ENCODE measurements at places on chromosomes 7 and 10.

GRCh38 chr10:93160829-93161228 is 87.1 kb downstream of the CYP26A1 start:
- no peak for DNase-seq

GRCh38 chr10:73865107-73865458 is 9.3 kb downstream of the CAMK2G start:
- DNase-seq: no peak

DNA sequence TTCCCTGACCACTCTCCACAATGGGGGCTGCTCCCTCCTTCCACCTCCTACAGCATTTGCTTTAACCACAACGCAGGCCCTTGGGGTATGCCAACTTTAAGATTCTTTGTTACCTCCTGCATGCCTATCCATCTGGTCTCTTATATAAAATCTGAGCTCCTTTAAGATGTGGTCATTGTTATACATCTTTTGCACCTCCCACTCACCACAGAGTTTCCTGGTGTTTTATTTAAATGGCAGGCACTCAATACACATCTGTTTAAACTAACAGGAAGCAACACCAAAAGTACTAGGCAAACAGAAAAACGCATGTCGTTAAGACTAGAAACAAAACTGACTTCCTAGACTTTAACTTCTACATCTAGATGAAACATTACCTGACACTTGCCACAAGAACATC is 36.3 kb downstream of the SLC25A13 start:
- no peak for DNase-seq

- no peak for DNase-seq
These were observed 299 bp upstream of the PBLD start for GRCh38 chr10:68333058-68333395.

- DNase-seq: no peak
These were observed 3.2 kb downstream of the TSPAN33 start for GRCh38 chr7:129147731-129148130.

- DNase-seq: no peak
These were observed 2.1 kb upstream of the RAPGEF5 start for GRCh38 chr7:22358820-22359697.

DNA sequence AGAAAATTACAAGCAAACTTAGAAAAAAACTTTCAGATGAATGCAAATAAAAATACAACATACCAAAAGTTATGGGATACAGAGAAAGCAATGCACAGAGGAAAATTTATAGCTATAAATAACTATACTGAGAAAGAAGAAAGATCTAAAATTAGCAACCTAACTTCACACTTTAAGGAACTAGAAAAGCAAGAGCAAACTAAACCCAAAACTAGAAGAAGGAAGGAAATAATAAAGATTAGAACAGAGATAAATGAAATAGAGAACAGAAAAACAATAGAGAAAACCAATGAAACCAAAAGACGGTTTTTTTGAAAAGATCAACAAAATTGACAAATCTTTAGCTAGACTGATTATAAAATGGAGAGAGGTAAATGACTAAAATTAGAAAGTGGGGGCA is 9.6 kb upstream of the STRA8 start:
- no peak for DNase-seq

DNA sequence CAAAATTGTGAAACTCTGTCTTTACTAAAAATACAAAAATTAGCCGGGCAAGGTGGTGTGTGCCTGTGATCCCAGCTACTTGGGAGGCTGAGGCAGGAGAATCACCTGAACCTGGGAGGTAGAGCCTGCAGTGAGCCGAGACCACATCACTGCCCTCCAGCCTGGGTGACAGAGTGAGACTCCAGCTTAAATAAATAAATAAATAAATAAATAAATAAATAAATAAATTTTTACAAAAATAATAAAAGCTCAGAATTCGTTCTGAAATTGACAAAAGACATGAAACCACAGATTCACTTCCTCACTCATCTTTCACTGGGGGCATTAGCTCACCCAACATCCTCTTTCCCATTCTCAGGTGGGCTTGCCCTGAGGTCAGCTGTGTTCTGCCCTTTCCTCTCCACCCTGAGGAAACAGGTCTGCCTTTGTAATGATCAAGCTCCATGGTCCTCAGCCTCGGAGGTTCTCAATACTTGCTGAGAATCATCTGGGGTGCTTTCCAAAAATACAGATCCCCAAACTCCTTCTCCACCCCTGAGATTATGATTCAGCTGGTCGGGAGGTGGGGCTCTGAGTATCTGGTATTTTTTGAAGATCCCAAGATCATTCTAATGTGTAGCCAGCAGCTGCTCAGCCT is 29.2 kb upstream of the APBB1IP start:
- DNase-seq: no peak

DNA sequence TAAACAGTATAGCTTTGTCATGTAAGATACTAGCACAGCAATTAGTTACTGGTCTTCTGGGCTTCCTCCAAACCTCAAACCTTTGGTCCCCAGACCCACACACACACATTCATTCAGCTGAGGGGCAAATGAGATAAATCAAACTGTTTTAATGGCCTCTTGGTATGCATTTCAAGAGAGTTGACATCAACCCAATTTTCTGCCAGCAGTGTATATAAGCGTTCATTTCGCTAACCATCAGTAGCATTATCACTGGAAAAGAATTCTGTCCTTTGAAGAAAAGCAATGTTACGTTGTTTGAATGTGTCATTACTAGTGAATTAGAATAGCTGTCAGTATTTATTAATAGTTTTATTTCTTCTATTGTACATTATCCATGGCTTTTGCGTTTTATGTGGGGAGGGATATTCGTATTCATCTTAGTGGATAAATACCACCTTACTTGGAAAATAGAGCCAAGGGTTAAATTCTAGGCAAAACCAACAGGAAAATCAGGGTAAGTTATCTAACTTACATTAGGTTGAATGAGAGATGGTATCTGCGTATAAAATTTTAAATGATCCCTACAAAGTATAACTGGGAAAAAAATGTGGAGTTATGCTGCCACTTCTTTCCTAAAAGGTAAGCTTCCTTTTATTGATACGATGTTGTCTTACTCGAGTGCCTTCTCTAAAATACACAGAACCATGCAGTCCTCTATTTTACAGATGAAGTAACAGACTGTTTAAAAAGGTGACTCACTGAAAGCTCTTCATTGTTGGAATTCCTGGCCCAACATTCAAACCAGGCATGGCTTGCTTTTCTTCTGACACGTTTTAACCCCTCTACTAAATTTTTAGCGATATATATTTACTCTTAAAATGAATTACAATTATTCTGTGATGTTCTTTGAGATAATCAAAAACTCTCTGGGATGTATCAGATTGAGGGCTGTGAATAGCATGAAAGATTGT is 2.0 kb upstream of the ZMYND11 start:
- DNase-seq: no peak

- no peak for DNase-seq
These were observed 115.8 kb upstream of the ITGB1 start for GRCh38 chr10:33073641-33074415.

DNA sequence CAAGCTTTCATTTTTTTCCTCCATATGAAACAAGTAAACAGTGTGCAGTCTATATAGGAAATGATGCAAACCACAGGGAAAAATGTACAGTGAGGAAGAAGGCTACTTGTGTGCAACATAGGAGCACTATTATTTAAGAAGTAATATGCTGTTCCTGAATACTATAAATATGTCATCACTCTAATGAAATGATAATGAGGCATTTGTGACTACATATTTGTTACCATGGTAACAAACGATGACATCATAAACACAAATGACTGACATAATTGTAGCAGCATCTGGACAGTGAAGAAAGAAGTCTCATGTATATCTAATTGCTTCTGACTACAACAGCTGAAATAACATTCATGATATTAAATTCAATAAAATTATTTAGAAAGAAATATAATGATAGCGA is 164.8 kb downstream of the C7orf25 start:
- DNase-seq: no peak

- DNase-seq: no peak
These were observed 72.1 kb downstream of the PRSS58 start for GRCh38 chr7:142185801-142186200.

GRCh38 chr10:16950656-16951601 is 133.7 kb upstream of the RSU1 start:
- DNase-seq: no peak

GRCh38 chr7:140778975-140779374 is 82.5 kb downstream of the NDUFB2 start:
- DNase-seq: no peak

GRCh38 chr7:36910401-36910800 is 186.1 kb upstream of the AOAH start:
- DNase-seq: no peak

DNA sequence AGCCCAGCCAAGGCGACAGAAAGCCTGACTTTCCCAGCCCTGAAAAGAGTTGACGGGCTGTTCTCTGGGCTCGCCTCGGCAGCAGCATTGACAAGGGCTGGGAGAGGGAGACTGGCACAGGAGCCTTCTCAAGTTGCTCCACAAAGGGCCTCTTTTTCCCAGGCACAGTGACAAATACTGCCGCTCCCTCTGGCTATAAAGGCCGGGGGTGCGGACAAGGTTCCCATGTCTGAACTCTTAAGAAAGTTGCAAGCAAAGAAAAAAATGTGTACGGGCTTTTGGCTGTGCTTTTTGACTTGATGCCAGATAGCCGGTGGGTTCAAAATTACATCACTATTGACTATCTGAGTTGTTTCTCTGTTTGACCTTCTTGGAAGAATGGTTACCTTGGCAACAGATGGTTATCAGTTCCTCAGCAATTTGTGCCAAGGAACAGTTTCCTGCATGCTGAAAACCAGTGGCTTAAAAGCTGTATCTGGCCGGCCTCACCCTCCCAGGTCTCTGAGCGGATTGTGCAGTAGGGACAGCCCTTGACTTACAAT is 115.9 kb upstream of the EEPD1 start:
- DNase-seq: no peak

- no peak for DNase-seq
These were observed 48.5 kb upstream of the ADGRA1 start for GRCh38 chr10:133039107-133039802.

GRCh38 chr10:103627111-103627892 is 133.8 kb downstream of the NEURL1 start:
- DNase-seq: no peak

- no peak for DNase-seq
These were observed 115.0 kb downstream of the GFRA1 start for GRCh38 chr10:116158036-116158435.

DNA sequence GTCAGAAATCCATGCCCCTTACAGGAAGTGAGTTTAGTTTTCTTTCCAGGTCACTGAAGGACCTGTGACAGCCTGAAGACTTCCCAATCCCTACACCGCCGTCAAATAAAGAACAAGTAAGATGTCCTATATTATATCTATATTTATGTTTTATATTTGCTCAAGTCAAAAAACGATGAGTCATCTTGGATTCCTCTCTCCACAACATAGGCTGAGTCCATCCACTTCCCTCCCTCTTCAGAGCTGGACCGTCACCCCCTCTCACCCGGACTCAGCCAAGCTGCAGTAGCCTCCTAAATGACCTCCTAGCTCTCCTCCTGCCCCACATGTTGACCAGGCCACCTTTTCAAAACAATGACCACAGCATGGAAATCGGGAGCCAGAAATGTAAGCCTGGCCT is 53.5 kb downstream of the GLI3 start:
- DNase-seq: no peak

- DNase-seq: no peak
These were observed 304.3 kb upstream of the ZMIZ1 start for GRCh38 chr10:78764436-78764835.

DNA sequence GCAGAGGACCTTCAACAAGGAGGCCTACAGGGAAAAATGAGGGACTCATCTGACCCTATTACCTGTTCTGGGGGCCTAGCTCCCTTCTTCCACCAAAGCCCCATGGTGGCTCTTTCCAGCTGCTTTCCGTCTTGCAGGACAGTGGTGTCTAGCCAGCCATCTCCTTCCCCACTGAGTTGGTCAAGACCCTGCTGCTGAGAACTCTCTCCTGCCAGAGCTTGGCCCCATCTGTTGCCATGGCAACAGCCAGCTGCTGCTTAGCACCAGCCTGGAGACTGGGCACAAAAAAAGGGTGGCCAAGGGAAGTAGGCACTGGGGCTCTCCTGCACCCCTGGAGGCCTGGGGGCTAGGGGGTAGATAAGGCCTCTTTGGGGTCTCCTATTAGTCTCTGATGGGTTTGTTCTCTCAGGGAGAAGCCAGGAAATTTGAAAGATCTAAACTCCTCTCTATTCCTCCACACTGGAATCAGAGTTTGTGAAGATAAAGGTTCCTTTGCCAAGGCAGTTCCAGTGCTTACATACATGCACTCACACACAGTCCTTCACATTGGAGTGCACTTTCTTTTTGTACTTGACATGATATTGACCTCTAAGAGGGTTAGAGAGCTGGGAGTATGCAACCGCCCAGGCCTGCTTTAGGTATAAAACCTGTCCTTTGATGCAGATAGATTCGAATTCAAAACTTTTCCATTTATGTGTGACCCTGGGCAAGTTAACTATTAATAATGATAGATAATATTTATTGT is 15.8 kb downstream of the TSPAN33 start:
- DNase-seq: peak; percentile 1

- DNase-seq: no peak
These were observed 26.3 kb upstream of the SH3PXD2A start for GRCh38 chr10:103881416-103882284.

DNA sequence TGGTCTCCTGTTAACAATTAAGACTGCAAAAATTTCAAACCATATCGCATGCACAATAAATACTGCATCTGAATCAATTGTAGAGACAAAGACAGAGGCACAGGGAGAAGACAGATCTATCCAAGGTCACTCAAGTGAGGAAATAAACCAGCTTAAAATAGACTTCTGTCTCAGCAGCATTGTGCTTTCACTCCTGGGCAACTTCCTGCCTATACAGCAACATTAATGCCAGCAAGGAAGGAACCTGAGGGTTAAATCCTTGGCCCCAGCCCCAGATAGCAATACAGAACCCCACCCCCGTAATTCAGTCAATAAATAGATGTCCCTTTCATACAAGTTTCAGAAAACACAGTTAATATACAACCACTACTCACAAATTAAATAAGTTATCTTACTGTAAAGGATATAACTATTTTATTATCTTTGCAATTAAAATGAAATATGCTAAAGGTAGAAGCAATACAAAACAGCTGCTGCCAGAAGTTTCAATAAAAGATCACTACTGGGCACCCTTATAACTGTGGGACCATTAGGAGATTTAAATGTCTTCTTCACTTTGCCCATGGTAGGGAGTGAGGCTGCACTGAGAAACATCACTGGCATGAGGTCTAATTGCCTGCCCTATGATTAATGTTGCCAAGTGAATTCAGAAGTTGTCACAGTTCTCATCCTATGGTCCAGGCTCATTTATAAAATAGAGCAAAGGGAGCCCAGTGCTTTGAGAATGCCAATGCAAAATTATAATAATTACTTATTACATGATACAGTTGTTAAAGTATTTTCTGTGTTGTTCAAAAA is 49.4 kb downstream of the CAV1 start:
- no peak for DNase-seq

- DNase-seq: no peak
These were observed 780.8 kb upstream of the C7orf33 start for GRCh38 chr7:147809786-147810185.
